ENCODE measurements at places on chromosomes 12 and 14.

DNA sequence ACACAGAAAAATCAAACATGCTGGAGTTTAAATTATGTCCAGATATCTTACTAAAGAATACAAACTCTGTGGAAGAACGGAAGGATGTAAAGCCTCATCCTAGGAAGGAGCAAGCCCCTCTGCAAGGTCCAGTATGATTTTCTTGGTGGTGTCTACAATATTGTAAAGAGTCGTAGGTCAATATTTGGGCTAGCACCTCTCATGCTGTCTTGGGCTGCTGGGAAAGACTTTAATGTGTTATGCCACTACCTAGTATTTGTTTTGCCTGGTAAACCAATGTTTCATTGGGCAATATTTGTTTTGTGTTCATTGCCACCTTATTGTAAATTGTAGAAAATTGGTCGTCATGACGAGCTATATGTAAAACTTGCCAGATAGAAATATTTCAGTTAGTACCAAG, 26.6 kb downstream of the RESF1 start:
- DNase-seq, result no peak

DNA sequence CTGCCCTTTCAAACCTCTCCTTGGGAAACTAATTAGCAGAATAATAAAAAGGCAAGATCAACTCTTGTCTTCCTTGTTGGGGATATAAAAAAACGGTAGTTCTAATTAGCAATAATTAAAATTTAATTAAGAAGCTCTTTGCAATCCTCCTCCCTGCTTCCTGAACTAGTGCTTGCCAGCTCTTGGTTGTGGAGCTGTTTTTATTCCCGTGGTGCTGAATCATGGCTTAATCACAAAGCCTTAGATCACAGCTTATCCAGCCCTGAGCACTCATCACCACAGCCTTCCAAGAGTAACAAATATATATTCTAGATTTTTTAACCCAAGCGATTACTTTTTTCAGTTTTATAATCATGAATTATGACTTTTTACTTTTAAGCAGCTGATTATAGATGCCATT, 63.2 kb upstream of the INSM2 start:
- DNase-seq, result no peak

DNA sequence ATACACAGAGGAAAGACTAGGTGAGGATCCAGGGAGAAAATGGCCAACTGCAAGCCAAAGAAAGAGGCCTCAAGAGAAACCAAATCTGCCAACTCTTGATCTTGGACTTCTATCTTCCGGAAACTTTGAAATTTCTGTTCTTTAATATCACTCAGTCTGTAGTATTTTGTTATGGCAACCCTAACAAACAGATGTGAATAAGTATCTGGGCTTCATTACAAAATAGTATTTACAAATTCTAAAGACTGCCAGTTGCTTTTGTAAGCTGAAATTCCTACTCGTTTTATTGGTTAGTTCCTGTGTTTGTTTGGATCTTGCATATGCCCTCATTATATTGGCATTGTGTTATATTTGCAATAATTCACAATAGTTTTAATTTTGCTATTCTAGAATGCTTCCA, 143.2 kb upstream of the USP15 start:
- DNase-seq, result no peak

GRCh38 chr12:116384691-116385485, 107.4 kb upstream of the MED13L start:
- no peak for DNase-seq

- no peak for DNase-seq
Measured at GRCh38 chr14:90649557-90650135, 166.6 kb downstream of the TTC7B start.

DNA sequence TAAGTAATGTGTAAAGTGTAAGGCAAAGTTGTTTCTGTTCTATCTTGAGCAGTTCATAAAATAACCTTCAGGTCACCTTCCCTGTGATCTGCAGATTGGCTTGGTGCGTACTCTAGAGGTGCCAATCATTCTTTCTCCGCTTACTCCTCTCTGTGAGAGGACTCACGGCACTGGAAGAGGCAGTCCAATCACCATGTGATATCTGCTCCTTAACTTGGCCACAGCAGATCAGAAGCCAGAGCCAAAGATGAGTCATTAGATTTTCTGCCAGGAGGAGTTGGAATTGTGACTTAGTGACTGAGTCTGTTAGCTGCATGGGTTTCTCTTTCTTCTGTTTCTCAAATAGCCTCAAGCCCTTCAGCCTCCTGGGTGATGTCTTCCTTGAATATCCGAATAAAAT, 165.5 kb downstream of the SLC41A2 start:
- DNase-seq, result no peak

DNA sequence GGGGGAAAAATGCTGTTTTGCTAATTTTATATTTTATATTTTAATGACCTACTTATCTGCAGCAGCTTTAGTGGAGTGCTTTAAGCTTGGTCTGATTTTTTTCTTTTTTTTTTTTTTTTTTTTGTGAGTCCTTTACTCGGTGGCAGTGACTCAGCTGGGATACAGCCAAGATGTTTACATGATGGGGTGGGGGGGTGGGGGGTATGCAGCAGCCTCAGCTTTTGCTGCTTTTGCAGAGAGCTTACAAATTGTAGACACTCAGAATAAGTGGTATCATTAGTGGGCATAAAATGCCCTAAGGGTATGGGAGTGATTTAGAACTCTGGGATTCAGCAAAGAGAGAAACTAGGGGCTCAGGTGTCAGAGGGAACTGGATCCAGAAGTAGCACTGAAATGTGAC, 38.2 kb upstream of the ARHGAP5 start:
- DNase-seq, result no peak

DNA sequence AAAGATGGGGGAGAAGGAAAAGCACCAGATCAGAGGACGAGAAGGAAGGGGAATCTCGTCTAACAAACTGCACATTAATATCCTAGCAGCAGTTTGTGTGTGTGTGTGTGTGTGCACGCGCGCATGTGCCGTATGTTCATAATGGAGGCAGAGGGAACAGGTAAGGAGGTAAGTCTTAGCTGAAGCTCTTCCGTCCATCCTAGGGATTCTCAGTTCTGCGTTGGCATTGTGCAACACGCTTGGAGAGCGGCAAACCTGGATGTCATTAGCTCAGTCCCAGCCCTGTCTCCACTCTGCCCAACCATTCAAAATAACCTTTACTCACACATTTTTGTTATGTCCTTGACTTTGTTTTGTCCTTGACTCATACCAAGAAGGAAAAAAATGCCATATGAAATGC, 1.6 kb upstream of the C1R start:
- no peak for DNase-seq

DNA sequence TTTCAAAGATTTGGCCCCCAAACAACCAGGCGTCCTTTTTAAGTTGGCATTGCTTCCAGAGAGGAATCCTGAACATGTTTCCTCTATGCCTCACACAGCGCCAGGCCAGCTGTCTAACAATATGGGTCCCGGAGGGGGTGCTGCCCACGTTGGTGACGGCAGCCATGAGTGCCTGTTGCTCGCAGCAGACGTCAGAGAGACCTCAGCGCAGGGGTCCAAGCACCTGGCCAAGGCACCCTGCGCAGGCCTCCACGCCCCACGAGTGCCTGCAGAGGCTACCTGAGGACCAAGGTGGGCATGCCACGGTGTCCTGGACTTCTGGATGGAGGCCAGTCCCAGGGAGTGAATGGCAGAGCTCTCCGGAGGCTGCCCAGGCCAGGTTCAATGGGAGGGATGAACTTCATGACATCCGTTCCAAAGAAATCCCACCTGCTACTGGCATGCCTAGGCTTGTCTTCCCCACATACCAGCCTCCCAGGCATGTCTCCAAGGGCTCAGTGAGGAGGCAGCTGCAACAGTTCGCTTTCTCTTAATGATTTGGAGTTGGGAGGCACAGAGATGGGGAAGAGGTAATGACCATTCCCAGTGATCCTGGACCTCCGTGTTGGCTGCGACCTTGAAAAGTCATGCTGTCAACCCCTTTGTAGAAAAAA, 11.6 kb upstream of the FOXN3 start:
- no peak for DNase-seq

- DNase-seq, result no peak
Measured at GRCh38 chr12:54401119-54401518, 16.6 kb upstream of the ZNF385A start.

DNA sequence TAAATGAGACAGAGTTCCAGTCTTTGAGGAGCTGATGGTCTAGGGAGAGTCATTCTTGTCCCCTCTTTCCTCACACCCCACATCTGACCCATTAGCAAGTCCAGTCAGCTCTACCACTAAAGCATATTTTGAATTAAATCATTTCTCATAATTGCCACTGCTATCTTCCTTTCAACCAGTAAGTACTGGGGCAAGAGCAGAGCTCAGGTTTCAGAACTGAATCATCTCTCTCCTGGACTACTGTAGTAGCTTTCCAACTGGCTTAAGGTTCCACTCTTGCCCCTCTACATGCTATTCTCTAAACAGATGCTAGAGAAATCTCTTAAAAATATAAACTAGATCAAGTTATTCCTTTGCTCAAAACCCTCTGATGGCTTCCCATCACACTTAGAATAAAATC, 218.3 kb downstream of the TTC6 start:
- DNase-seq, result no peak

- no peak for DNase-seq
Measured at GRCh38 chr14:67729072-67729885, 27.6 kb downstream of the RDH12 start.

- no peak for DNase-seq
Measured at GRCh38 chr14:62739647-62740046, 305.6 kb downstream of the KCNH5 start.

DNA sequence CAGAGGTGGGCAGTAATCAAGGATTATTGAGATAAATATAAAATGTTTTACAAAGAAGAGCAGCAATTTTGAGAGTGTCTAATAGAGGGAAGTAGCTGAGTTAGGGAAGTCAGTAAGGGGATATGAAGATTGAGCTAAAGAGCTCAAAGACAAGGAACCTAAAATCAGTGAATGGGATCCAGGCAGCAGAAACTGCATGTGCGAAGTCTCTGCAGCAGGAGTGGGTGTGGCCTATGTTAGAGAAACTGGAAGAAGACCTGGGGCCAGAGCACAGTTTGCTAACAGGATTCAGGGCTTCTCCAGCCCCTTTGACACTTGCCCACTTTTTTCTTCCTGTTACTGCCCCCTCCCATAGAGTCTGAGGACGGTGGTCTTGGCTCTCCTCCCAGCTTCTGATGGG, 36.3 kb upstream of the PLXNC1 start:
- no peak for DNase-seq

DNA sequence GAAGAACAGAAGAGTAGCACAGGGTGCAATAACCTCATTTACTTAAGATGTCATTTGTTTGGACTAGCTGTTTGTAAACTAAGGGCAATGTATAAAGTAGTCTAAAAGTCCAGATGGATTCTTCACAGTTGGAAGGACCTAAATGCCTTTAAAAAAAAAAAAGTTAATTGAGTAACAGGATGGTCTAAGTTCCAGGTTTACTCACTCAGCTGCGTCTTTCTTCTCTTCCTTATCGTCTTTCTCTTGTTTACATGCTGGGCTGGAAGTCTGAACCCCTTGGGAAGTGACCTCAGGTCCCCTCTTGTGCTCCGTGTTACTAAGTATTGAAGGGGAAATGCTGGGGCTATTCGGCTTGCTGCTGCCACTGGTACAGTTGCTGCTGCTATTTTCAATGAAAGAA, 82.5 kb downstream of the SH2B3 start:
- DNase-seq, result no peak

DNA sequence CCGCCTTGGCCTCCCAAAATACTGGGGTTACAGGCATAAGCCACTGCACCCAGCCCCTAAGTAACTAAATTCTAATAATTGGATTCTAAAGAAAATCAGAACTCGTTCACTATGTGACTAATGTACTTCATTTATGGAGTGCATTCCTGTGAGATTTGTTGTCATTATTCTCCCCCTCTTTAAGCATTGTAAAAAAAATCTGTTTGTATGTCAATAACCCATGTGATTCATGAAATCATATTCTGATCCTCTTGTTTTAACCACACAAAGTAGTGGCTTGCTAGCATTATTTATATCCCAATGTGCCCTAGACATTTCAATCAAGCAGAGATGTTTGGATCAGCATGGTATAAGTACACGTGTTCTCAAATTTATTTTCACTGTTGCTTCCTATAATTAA, 78.2 kb upstream of the OSBPL8 start:
- DNase-seq, result no peak

DNA sequence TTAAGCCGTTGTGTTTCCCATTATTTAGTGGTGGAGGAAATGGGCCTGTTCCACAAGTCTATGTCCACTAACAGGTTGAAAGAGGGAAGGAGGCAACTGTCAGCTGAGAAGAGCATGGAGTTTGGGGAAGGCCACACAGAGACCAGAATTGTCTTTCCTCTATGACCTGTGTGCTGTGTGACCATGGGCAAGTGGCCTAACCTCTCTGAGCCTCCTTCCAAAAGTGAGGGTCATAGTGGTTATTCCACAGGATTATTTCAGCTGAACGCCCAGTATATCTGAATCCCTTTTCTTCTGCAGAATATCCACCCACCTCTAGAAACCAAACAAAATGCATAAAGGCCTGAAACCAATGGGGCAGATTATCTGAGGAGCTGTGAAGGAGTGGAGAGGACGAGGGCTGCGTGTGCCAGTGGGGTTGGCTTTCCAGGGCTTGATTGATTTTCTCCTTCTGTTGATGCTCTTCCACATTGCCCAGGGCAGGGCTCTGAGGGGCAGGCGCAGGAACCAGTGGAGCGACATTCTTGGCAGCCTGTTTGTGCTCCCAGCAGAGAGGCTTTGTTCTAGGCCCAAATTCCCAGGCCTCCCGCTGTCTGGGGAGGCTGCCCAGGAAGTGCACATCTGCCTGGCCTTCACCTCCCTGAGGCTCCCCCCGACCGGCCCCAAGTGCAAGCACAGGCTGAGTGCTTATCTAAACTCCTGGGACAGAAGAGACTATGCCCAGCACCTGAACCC, 452.7 kb downstream of the BCL11B start:
- DNase-seq, result no peak

DNA sequence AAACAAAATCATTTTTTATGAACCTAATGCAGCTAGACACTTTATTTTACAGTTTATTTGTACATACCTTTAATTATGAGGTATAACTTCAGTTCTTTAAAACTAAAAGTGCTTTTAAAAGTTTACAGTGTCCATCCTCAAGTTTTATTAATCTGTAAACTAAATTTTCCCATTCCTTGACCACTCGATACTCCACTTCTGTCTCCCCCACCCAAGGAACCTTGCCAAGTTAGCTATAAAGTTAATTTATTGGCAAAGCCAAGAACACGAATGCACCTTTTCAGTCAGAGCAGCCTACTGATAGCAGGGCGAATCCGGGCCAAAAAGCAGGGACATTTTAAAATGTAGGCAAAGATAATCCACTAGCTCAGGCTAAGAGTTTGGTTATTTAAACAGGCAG, 29.6 kb downstream of the NAA30 start:
- no peak for DNase-seq

DNA sequence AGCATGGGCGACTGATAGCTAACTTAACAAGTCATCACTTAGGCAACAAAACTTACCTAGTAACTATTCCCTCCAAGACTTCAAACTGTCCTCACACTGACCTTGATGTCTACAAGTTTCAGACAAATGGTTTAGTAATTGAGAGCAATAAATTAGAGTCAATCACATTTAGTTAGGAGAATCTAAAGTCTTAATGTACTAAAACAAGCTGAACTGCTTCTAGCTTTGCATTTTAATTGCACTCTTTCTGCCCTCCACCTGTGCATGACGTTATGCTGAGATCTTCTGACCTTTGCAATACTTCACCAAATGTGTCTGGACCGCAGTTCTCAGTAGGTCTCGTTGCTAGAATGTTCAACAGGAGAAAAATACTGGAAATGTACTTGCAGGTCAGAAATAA, 158.0 kb downstream of the PIK3C2G start:
- DNase-seq, result no peak

Measured in CD4-positive, alpha-beta T cell treated with Interleukin-21 for 1 hour (primary cell).